Activated CD4-positive, alpha-beta T cell treated with anti-CD3 and anti-CD28 coated beads, Interleukin-2, Interleukin-4, amounts not matched to agents 100 ng/mL and 50 ng/mL, durations not matched to agents 16 hours and 8 hours (primary cell): ENCODE measurements at places on chromosomes 5 and 9.

DNA sequence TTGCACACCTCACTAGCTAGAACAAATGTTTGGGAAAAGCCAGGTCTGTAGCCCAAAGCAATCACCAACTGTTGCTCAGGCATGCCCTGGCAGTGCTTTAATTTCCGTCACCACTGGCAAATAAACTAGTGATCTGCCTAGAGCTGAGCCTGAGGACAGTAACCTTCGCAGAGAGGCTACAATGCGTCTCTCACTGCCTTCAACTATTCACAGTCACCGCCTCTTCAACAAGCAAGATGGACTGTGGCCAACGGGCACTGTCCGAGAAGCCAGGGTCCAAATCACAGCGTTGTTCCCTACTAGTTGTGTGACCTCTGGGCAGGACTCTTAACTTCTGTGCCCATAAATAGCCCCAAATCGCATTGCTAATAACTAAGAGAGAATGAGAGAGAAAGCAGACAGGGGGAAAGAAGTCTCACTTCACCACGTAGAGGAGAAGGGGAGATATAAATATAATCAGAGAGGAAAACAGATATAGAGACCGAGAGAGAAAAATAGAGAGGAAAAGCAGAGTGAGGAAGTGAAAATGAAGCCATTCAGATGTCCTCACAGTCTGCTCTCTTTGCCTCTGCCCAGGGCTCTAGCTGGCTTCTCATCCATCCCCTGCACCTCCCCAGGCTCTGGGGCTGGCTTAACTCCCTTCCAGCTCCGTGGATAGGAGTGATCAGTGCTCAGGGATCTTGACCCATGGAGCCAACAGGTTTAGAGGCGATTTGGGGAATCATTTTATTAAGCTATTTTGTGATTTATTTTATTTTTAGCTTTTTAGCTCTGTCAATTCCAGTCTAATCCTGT is 157.9 kb downstream of the ZDHHC21 start:
- DNase-seq = no peak

DNA sequence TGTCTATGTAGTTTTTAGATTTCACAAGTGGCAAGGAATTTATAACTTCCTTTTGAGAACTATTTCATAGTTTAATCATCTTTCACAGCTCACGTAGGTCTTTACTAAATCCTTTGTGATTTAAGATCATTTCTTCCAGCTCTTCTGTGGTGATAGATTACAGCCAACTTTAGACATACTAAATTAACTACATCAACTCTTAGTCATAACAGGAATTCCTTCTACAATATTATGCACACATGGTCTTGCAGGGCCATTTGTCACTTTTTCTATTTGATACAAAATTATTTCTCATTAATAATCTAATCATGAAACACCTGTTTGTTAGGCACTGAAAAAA is 208.4 kb downstream of the PDE4D start:
- DNase-seq = no peak

DNA sequence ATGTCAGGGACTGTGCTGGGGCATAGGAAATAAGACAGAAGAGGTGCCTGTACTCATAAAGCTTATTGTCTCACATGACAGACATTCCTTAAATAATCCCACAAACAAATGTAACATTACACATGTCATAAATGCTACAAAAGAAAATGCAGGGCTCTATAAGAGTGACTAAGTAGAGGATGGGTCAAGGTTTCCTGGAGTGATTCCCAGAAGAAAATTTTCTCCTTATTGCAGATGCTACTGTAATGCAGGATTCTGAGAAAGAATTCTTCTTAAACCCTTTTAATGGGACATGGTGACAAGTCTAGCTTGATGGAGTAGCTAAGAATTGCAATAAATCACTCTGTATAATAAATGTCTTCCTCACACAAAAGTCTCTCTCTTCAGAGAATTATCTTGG is 55.7 kb downstream of the SH3TC2 start:
- no peak for DNase-seq

- DNase-seq = no peak
Measured at GRCh38 chr9:16276866-16277265, 593.6 kb downstream of the BNC2 start.

DNA sequence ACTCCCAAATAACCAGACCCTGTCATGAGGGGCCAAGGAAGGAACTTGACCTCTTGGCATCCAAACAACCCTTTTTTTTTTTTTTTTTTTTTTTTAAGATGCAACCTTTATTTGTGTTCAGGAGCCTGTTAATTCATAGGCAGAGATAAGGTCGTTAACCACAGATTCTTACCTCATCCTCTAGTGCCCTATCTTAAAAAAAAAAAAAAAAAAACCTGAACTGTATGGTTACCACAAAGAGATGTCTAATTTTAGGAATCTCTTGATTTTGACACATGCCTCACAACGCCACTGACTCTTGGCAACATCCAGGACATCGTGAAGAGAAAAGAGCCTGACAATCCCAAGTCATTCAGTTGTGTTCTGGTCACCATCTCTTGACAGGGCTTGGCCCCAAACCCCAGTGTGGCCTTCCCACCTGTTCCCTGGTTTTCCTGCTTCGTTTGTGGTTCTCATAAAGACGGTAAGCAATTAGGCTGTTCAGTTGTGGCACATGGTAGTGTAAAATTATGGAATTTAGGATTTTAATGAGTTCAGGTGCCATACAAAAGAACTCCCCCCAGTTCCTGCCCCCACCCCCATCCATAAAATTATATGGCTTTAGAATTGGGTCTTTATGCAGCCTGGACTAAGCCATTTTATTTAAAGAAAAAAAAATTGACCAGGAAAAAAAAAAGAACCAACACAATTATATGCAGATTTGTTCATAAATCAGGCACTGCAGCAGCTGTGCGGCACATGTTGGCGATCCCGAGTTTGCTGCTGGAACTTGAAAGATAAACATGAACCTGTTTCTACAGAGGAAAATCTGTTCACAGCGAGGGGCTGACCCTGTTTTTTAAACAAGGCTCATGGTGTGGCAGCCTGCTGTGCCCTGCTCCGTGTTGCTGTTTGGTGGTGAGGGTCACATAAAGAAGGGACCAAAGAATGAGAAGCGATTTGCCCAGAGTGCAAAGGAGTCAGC is 267.8 kb upstream of the CLINT1 start:
- no peak for DNase-seq

DNA sequence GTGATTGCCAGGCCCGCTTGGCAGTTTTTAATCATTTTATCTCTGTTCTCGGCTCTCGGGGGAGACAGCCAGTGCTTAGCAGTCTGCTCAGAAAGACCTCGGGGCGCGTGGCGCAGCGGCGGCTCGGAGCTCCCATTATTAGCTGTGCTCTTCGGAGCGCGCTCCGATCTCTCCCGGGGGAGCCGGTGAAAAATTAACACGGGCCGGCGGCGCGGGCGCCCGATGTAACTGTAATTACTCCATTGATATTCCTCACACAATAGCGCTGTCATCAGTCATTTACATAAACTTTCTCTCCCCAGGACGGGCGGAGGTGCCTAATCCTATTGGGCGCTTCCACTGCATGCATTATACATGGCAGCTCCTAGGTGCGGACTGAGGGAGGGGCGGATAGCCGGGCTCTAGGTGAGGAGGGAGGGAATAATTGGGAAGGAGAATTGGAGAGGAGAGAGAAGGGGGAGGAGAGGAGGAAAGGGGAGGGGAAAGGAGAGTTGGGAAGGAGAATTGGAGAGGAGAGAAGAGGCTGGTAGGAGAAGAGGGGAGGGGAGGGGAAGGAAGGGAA is 24.9 kb downstream of the LMX1B start:
- no peak for DNase-seq

DNA sequence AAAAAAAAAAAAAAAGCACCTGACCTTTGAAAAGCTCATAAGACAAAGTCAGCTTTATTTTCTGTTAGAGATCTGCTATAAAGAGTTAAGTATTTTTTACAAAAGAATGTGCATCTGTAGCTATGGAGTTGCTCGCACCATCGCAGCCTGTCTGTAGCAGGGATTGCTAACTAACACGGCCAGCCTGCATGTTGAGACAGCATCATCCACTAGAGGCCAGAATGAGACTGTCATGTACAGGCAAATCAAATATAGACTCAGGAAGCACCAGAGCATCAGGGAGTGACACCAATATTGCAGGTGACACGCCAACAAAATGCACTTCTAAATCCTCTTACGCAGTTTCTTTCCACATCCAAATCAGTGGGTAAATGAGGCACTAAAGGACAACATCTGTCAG is 136.3 kb upstream of the RASEF start:
- DNase-seq = peak; percentile 5

GRCh38 chr9:75069171-75069570 is 18.8 kb downstream of the NMRK1 start:
- DNase-seq = no peak

GRCh38 chr5:128763321-128763720 is 202.0 kb upstream of the SLC27A6 start:
- DNase-seq = no peak

DNA sequence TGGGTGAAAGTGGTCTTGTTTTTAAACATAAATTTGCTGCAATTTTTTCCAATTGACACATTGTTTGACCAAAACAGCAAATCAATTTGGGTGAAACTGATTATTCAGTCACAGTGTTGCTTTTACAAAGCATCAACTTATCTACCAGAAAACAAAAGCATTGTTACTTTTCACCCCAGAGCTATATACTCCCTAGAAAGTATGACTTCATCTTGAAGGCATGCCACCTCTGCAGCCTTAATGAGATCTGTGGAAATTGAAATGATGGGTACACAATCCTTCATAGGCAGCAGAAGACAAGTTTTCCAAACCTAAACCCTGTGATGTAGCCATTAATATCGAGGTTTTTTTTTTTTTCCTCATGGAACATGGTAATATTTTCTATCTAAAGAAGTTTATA is 615.9 kb downstream of the CHSY3 start:
- DNase-seq = no peak

DNA sequence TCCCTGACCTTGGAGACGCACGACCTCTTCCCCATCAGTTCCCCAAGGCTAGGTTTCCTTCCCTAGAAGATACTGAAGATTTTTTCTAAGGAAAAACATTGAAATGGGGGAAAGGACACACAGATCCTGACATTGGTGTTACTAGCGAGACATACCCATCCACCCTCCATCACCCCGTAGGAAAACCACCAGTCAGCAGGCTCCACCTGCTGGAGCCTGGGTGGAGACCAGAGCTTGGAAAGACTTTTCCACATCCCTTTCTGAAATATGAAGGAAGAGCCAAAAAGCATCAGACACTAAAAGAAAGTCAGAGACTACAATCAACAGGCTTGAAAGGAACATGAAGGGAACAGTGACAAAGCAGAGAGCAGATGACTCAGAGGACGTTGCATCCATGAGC is 638.0 kb downstream of the IRX1 start:
- DNase-seq = no peak

- DNase-seq = no peak
Measured at GRCh38 chr5:106940986-106941385, 729.8 kb downstream of the EFNA5 start.

GRCh38 chr9:70934642-70935041 is 186.8 kb downstream of the TRPM3 start:
- DNase-seq = no peak

GRCh38 chr9:5453673-5454072 is 3.3 kb downstream of the CD274 start:
- no peak for DNase-seq

DNA sequence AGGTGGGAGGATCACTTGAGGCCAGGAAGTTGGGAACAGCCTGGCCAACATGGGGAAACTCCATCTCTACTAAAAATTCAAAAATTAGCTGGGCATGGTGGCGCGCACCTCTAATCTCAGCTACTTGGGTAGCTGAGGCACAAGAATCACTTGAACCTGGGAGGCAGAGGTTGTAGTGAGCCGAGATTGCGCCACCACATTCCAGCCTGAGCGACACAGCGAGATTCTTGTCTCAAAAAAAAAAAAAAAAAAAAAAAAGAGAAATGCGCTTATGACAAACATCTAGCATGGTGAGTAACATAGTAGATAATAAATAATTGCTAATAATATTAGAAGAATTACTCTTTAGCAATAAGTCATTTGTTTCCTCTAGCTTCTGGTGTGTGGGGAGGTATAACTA is 25.9 kb downstream of the RUSC2 start:
- no peak for DNase-seq

DNA sequence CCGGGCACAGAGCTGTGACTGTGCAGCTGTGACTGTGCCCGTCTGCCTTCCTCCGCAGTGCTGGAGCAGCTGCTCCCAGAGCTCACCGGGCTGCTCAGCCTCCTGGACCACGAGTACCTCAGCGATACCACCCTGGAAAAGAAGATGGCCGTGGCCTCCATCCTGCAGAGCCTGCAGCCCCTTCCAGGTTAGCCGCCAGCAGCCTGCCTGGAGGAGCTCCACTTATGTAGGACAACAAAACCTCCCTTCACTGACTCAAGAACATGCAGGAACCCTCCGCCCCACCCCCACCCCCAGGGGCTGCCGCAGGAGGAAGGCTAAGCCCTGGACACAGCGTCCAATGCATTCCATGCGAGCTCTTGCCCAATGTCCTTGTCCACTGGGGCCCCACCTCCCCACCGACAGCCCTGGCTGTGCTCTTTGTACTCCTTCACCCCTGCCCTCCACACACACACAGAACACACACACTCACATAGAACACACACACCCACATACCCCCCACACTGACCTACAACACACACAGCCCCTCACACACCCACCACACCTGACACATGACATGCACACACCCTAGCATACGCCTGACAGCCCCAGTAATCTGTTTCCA is 27.9 kb downstream of the AFAP1L1 start:
- DNase-seq = no peak

DNA sequence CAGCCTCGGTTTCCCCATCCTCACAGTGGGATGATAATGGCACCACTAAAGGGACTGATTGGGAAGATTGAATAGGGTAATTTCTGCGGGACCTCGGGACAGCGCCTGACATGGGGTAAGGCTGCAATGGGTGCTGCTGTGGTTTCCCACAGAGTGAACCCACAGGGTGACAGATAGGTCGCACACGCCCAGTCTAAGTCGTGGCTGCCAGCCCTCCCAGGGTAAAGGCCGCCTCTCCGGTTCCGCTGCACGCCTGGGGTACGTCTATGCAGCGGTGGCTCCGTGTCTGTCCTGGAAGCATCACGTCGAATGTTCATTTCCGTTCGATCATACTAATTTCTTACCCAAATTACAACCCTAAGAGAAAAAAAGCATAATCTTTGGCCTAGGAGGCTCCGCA is 631 bp downstream of the CFAP77 start:
- DNase-seq = no peak

DNA sequence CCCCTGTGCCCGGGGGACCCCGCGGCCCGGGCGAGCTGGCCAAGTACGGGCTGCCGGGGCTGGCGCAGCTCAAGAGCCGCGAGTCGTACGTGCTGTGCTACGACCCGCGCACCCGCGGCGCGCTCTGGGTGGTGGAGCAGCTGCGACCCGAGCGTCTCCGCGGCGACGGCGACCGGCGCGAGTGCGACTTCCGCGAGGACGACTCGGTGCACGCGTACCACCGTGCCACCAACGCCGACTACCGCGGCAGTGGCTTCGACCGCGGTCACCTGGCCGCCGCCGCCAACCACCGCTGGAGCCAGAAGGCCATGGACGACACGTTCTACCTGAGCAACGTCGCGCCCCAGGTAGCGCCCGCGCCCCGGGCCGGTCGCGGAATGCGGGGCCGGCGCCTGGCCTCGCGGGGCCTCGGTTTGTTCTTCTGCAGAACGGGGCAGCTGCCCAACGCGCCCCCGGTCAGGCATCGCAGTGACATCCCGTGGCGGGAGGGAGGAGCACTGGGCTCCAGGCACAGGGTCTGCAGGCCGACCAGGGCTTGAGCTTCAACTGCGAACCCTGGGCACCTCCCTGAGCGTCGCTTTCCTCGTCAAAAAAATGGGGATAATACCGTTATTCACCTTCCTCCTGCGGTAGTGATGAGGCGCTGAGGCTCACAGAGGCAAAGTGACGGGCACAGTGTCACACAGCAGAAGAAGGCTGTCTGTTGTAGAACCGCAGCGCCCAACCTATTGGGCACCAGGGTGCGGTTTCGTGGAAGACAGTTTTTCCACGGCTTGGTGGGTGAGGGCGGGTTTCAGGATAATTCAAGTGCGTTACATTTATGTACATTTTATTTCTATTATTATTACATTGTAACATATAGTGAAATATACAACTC is 777 bp downstream of the ENDOG start:
- DNase-seq = peak; percentile 33
